ENCODE measurements at places on chromosomes 13 and 19.
A peak's percentile ranks its signal among the peaks of the same experiment; 100 is the strongest.

GRCh38 chr19:15144046-15144646, 36.9 kb downstream of the SYDE1 start:
- DNase-seq = no peak

- DNase-seq = no peak
Observed at GRCh38 chr13:77184455-77184854, 142.4 kb downstream of the MYCBP2 start.

- DNase-seq = no peak
Observed at GRCh38 chr13:89687066-89687465, 1660.4 kb upstream of the MIR17HG start.

DNA sequence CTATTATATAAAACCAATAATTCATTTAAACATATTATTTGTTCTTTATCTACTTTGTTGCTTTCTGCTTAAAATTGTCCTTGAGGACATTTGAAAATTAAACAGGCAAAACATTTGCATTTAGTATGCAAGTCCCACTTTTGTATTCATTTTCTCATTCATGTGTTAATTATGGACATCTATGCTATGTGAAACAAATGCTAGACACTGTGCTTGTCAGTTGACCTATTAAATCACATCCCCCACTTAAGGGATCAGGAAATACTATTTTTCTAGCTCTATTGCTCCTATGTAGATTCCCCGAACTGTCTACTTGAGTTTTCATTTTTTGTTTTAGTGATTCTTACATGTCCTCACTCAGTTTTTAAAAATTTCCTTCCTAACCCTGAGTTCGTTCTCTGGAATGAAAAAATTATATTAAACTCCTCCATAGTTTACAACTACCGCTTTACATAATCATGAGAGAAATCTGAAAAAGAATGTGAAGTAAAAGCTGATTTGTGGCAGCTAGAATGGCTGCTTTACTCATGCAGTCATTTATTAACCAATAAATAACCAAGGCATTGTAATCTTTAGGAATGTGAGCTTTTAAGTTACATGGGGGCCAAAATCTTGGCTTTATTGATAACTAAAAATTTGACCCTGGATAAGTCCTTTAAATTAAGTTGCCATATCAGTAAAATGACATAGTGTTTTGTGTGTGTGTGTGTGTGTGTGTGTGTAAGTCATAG, 188.5 kb downstream of the LIG4 start:
- DNase-seq = no peak

GRCh38 chr13:98751367-98751782, 1.1 kb downstream of the SLC15A1 start:
- DNase-seq = peak; percentile 90

GRCh38 chr13:108947551-108948030, 318.2 kb downstream of the MYO16 start:
- DNase-seq = no peak

DNA sequence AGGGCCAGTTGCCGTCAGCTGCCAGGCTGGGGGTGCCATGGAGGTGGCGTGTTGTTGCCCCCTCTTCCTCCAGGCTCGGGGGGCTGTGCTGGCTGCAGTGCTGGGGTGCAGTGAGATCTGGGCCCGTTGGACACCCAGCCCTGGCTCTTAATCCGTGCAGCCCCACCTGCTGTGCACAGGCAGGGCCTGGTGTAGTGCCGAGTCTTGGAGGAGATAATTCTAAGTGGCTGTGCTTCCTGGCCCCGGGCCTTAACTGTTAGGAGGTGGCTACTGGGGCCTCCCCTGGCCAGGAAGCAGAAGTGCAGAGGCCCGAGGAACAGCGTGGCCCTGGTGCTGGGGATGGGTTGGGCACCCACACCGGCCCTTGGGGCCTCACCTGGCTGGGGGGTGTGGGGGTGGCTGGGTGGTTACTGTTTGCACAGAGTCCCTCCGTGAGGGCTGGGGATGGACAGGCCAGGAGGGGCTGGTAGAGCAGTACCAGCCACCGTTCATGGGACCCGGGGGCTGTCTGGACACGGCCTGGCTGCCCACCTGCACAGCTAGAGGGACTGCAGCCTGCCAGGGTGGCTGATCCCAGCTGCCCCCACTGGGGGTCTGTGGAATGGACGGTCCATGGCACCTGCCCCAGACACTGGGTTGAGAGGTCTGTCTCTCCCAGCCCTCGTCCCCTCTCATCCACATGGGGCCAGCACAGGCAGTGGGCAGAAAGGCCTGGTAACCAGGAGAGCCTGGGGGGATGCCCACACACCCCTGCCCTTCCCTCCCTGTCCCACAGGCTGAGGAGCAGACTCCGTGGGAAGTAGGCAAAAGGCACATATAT, 3.3 kb downstream of the GPX4 start:
- peak; percentile 74 for DNase-seq

GRCh38 chr19:45842198-45842597, 20.7 kb downstream of the SYMPK start:
- peak; percentile 44 for DNase-seq

DNA sequence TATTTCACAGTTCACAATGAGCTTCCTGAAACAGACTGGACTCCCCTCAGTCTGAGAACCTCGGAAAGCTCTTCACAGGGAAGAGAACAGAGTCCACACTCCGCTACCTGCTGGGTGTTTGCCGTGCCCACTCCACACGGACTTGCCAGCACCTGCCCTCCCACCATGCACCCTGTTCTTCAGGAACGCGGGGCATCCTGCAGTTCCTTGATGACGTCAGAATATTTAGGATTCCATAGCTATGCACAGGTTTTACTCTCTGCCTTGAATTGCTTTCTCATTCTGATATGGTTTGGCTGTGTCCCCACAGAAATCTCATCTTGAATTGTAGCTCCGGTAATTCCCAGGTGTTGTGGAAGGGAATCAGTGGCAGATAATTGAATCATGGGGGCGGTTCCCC, 74.4 kb upstream of the FARP1 start:
- DNase-seq = no peak

DNA sequence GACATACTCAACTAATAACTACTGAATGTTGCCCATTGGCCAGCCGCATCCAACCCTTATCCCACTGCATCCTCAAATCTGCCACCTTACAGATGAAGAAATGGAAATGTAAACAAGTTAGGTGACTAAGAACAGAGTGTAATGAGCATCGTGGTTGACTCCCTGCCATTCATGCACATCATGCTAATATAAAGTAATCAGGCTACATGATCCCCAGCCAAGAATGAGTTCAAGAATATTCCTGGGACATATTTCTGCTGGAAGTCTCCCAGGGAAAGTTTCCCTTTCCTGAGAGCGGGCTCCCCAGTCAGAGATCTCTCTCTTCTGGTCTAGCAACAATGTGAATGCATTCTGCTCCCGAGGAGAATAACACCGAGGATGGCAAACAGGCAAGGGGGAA, 55.9 kb upstream of the SERP2 start:
- no peak for DNase-seq

GRCh38 chr19:2588081-2588777, 112.3 kb downstream of the GADD45B start:
- no peak for DNase-seq

DNA sequence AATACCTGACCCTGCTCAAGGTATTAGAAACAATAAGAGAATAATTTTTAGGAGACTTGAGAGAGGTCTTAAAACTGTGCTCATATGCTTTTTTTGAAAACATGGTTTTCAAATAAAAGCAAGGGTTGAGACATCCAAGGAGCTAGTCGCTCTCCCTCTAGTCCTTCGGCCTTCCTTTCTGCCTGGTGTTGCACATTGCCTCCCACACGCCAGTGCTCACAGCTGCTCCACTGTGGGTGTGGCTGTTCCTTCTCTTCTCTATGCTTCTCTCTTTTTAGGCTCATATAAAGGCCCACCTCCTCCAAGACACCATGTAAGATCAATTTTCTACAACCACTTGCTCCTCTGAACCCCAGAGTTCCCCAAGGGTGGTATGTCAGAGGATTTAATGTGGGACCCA, 352.6 kb downstream of the ENOX1 start:
- no peak for DNase-seq

- peak; percentile 63 for DNase-seq
Observed at GRCh38 chr13:93726173-93726957, 499.8 kb downstream of the GPC6 start.

DNA sequence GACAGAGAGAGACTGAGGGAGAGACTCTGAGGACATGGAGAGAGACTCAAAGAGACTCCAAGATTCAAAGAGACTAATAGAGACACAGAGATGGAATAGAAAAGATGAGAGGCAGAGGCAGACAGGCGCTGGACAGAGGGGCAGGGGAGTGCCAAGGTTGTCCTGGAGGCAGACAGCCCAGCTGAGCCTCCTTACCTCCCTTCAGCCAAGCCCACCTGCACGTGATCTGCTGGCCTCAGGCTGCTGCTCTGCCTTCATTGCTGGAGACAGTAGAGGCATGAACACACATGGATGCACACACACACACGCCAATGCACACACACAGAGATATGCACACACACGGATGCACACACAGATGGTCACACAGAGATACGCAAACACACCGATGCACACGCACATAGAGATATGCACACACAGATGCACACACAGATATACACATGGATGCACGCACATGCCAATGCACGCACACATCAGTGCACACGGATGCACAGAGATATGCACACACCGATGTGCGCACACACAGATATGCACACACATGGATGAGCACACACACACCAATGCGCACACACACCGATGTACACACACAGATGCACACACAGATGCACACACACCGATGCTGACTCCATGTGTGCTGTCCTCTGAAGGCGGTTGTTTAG, 3.3 kb upstream of the F10 start:
- DNase-seq = peak; percentile 34

DNA sequence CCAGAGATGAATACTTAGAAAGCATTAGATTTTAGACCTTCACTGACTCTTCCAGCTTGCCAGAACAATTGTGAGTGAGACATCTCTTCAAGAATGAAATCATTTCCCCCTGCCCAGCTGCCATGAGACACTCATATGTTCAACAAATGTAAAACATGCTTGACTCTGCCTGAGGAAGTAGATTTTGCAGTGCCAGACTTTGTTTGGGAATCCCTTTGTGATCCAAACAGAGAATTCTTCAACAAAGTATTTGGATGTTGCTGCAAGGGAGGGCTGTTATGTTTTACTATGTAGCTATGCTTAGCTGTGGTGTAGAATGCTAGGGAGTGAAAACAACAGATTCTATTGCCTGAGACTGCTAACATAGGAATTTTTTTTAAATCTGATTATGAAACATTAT, 416.4 kb downstream of the DCT start:
- DNase-seq = no peak

DNA sequence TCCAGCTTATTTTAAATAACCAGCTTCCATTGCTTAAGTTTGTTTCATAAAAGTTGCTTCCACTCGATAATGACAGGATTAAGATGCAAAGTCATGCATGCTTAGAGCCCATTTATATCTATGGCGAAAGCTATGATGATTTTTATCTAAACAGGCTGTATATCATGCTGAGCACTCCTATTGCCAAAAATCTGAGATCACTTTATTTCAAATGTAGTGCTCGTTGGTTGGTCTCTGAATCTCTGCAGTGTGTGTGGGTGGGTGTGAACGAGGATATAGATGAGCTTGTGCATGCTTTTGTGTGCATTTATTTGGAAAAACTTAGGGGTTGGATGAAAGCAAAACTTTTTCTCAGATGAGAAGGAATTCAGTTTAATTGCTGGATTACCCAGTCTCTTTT, 27.0 kb upstream of the ARGLU1 start:
- DNase-seq = no peak

DNA sequence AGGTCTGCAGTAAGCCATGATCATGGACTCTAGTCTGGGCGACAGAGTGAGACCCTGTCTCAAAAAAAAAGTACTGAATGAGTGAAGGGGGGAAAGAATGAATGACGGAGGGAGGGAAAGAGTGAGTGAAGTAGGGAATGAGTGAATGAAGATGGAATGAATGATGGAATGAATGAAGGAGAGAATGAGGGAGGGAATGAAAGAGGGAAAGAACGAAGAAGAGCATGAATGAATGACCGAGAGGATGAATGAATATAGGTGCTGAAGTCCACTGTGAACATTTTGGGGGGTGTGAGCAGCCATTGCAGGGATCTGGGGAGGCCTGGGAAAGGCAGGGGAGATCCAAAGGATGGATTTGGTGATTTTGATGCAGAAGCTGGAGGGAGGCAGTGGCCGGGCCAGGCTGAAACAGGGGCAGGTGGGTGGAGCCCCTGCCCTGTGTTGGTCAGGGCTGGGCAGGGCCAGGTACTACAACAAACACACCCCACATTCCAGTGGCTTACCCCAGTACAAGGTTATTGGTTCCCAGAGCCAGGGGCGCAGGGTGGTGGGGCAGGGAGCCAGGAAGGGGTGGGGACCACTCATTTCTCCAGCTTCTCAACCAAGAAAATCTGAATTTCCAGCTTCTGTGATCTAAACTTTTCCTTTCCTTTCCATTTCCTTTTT, 14.3 kb downstream of the SLC27A1 start:
- DNase-seq = no peak

GRCh38 chr13:38830442-38831045, 143.7 kb downstream of the FREM2 start:
- DNase-seq = no peak

GRCh38 chr13:34247596-34247995, 429.6 kb downstream of the RFC3 start:
- no peak for DNase-seq

DNA sequence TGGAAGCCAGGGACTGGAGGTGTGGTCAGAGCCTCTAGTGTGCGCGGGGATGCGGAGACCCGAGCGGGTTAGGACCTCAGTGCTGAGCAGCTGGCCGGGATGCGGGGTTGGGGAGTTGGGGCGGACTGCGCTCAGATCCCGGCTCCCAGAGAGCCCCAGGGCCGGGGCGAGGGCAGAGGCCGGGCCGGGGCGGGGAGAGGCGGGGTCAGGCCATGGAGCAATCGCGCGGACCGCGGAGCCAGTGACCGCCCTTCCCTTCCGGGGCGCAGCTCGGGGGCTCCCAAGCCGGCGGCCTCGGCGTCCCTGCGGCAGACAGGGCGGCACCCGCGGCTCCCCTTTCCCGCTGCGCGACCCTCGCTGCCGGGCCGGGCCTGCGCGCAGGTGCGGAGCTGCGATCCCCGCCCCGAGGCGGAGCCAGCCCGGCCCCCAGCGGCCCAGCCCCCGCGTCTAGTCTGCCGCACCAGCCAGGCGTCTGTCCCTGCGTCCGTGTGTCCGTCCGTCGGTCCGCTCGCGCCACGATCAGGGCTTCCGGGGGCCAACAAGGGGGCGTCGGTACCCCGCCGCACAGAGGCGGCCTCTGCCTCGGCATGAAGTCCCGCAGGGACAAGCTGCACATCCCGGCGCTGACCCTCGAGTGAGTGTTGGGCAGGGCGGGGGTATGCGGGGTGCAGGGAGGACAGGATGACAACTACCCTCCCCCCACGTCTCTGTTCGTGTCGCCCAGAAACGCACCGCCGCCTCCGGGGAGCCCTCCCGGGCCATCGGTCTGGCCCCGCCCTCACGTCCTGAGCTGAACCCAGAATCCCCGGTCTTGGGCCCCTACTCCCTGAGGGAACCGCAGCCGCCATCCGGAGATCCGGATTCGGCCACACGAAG, 12.4 kb downstream of the MAST3 start:
- DNase-seq = peak; percentile 63

- DNase-seq = peak; percentile 59
Observed at GRCh38 chr13:94704377-94705080, 7.8 kb downstream of the SOX21 start.

- DNase-seq = peak; percentile 76
Observed at GRCh38 chr19:39307046-39307821, 11.0 kb downstream of the IFNL1 start.

- no peak for DNase-seq
Observed at GRCh38 chr19:7104747-7105447, 35.4 kb downstream of the ZNF557 start.
